Lower leg skin (tissue), 4 donors: ENCODE measurements at places on chromosomes 2 and 18.

DNA sequence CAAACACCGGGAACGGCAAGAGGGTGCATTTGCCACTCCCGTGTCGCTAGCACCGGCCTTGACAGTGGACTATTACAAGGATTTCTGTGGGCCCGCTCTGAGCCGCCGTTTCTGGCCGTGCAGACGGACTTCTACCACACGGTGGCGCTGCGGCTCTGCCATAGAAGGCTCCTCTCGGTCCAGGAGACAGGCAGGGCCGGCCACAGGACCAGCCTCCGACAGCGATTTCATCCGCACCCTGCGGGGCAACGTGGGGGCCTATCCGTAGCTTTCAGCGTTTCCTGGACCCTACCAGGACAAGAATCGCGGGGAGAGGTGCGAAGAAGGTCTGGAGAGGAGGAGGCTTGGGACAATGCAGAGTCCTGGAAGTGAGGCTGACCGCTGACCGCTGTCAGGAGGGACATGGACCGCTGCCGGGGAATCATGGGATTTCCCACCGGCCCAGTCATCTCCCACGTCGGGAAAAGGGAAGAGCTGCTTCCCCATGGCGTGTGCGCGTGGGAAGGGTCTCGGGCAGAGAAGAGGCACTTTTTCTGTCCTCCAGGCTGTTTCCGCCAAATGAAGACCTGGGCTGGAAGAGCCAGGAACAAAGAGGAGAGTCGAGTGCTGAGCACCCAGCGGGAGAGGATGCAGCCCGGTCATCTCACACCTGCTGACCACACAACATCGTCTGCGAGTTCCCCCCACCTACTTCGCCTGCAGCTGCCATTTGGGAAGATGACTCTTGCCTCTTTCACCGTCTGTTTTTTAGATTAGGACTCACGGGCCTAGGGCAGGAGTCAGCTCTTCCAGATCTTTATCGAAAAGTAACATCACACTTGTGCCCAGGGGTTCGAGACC is 35.5 kb upstream of the HAAO start:
- peak; percentile 83 for DNase-seq

DNA sequence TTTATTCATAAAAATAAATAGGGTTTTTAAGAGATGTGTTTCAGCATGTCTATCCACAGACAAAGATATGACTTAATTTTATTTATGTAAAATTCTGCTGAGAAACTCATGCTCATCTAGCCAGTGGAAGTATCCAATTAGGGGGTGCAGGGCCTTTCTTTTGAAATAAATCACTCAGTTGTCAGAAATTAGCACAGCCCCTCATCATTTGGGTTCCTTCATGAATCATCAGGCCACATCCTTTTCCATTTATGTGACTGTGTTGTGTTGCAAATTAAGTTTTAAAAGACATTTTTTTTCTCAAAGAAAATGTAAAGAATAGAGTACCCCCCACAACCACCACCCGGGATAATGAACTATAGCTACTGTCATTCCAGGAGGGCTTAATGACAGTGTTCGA is 185.8 kb downstream of the NRP2 start:
- DNase-seq: no peak

DNA sequence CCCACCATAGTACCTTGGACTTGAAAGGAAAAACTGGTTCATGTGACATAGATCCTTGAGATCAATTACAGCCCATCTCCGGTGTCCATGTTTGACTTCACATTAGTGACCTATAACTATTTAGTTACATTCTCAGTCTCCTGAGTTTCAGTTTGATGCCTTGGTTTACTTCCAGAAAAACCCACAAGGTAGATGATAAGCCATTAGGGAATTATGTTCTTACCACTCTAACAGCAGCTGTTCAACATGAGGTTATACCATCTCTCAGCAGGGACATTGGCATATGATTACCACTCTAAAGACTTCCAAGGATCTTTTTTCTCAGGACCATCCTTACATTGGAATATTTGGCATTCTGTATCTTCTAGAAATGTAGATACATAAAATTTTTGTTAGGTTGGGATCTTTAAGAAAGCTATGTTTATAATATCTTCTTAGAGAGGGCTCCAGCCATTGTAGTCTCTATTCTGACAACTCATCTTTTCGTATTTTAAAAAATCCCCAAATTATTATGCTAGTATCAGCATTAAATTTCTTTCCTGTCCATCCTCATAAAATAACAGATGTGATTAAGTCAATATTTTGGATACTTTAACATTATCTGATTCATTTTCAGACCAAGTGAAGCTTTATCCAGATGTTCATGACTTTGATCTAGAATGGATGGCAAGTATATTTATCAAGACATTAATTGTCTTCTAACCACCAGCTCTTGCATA is 258.9 kb downstream of the RDH14 start:
- no peak for DNase-seq

- no peak for DNase-seq
Observed at GRCh38 chr2:191253476-191253875, 8.3 kb downstream of the MYO1B start.

- no peak for DNase-seq
Observed at GRCh38 chr2:206277503-206277902, 3.0 kb downstream of the ZDBF2 start.

- DNase-seq: no peak
Observed at GRCh38 chr2:137262594-137262993, 497.2 kb downstream of the THSD7B start.

- no peak for DNase-seq
Observed at GRCh38 chr2:235740821-235741220, 247.0 kb downstream of the AGAP1 start.

GRCh38 chr2:196314780-196315179 is 143.4 kb upstream of the STK17B start:
- no peak for DNase-seq

- DNase-seq: no peak
Observed at GRCh38 chr18:9260388-9261380, 73.9 kb upstream of the TWSG1 start.

GRCh38 chr2:56768973-56769372 is 585.2 kb downstream of the CCDC85A start:
- DNase-seq: no peak
